Left lung (tissue), 14 donors: ENCODE measurements at places on chromosomes 1 and 21. TPM values are rescaled to one million over a fixed set of nuclear protein-coding genes. Genes with fewer than 3 reads are reported as not detected.
A peak's percentile ranks its signal among the peaks of the same experiment; 100 is the strongest.

CFAP74 gene
- 0.23 TPM for total RNA-seq

RIPPLY3 gene
- total RNA-seq: 0.13 TPM

CD34 gene
- 56.1 TPM for total RNA-seq

RAD54L gene
- total RNA-seq: 7.3 TPM

NMNAT2 gene
- total RNA-seq: 1.5 TPM

SLC30A2 gene
- 0.15 TPM for total RNA-seq

CYP4B1 gene
- 417 TPM for total RNA-seq

KLF18 gene
- not detected for total RNA-seq

- H3K36me3 ChIP-seq: no peaks in the 10 kb centered on the region
- H3K27ac ChIP-seq: no peak overlapping the region
- no peaks in the 10 kb centered on the region for H3K27me3 ChIP-seq
- no peak for DNase-seq
These were observed 290.3 kb downstream of the CHRM3 start for GRCh38 chr1:239676522-239677273.

DNA sequence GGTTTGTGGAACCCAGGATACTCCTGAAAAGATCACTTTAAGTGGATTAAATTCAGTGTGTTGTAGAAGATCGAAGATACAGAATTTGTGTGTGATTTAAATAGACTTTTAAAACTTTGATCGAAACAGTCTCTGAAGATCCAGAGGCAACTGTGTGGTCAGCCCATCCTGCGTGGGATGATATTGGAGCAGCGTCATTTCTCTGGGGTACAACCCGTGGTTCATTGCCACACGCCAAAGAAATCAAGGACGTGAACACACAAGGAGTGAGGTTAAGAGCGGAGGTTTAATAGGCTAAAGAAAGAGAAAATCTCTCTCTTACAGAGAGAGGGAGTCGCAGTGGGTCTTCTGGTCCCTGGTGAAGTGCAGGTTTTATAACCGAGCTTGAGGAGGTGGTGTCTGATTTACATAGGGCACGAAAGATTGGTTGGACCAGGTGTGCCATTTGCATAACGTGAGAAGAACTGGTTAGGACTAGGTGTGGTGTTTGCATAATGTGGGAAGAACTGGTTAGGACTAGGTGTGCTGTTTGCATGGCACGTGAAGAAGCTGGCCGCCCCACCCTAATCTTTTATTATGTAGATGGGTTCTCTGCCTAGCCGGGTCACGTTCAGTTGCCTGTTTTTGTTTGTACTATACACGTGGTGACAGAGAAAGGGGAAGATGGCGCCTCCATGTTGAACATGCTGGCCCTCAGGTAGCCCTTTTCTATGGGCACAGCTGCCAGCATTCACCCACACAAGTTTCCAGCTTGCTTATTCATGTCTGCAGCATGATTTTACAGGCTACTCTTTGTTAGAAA lies 82.3 kb downstream of the ADSS2 start:
- H3K4me1 ChIP-seq: no peaks in the 10 kb centered on the region
- H3K36me3 ChIP-seq: no peaks in the 10 kb centered on the region
- H3K27ac ChIP-seq: no peak overlapping the region
- no peaks in the 10 kb centered on the region for H3K27me3 ChIP-seq
- DNase-seq: no peak

GRCh38 chr1:228964178-228965089 lies 229.2 kb downstream of the RHOU start:
- H3K4me3 ChIP-seq: no peak overlapping the region
- no peak for DNase-seq
- peaks cover 14% of the 10 kb centered on the region for H3K4me1 ChIP-seq
- H3K27ac ChIP-seq: peak overlapping the region; percentile 29
- H3K27me3 ChIP-seq: no peaks in the 10 kb centered on the region

DNA sequence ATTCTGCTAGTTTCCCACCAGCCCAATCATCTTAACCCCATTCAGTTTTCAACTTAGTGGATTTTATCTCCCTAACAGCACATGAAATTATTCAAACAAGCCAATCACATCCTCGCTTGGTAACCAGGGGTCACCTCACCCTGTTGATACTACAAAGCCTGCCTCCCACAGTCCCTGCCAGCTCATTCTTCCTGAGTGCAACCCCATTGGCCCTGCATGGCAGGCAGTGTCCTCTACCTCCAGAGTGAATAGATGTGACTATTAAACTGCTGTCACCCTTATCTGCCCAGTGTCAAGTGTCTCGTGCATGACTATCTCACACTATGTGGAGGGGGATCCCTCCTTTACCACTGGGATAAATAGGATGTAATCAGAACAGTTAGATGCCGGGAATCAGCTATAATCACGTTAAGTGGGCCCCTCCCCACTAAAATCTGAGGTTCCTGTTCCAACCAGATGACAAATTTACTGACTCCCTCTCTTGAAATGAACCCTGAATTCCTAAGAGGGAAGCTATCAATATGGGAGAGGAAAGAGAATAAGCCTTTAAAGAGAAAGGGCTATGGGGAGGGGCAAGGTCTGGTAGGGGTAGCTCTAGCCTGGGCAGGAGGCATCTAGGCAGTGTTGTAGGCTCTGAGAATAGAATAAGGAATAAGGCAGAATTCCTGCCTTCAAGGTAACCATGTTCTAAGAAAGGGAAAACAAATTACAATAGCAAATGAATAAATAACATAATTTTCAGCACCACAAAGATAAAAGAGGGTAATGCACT lies 155.9 kb downstream of the SLC30A10 start:
- H3K27ac ChIP-seq: no peak overlapping the region
- H3K27me3 ChIP-seq: no peaks in the 10 kb centered on the region
- no peaks in the 10 kb centered on the region for H3K4me1 ChIP-seq
- DNase-seq: no peak

DNA sequence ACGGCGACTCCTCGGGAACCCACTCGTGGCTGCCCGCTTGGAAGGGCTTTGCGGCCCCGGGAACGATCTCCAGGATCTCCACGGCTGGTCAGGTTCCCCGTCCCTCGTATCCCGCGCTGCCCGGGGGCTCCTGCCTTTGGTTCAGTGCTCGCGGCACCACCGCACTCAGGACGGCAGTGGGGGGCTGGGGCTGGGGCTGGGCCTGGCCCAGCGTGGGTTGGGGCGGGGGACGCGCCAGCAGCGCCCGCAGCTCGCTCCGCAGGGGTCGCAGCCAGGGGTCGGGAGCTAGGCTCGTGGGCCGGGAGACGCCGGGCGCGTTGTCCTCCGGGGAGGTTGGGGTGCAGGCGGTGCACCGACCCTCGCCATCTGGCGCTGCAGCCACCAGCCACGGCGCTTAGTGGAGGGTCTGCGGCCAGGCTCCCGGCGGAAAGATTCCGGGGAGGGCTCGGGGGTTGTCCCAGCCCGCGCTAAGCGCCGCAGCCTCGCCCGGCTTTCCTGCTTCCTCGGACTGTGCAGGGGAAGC lies 8.9 kb downstream of the SIM2 start:
- H3K36me3 ChIP-seq: no peaks in the 10 kb centered on the region
- H3K4me1 ChIP-seq: no peaks in the 10 kb centered on the region
- DNase-seq: no peak

- H3K27me3 ChIP-seq: peaks cover 5% of the 10 kb centered on the region
- peaks cover 5% of the 10 kb centered on the region for H3K4me1 ChIP-seq
- H3K27ac ChIP-seq: no peak overlapping the region
These were observed 6.9 kb upstream of the IL22RA1 start for GRCh38 chr1:24149866-24150233.

DNA sequence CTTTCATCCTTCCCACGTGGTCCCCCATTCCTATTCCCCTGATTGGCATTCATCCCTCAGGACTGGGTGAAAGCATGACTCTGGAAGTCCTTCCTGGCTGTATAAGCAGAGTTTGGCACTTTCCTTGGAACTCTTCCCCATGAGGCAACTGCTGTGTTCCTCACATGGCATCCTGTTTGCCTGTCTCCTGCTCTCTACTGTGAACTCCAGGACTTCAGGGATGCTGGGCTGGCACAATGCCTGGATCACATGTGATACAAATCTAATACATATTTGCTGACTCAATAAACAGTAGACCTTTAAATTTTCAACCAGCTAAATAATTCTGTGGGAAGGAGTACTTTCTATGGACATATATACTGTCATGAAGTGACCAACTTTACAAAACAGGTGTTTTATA lies 46.8 kb upstream of the EDEM3 start:
- no peaks in the 10 kb centered on the region for H3K4me1 ChIP-seq
- H3K4me3 ChIP-seq: no peak overlapping the region
- DNase-seq: no peak
- no peaks in the 10 kb centered on the region for H3K36me3 ChIP-seq
- no peak overlapping the region for H3K27ac ChIP-seq
- no peaks in the 10 kb centered on the region for H3K27me3 ChIP-seq

GRCh38 chr1:234125283-234125682 lies 220.8 kb downstream of the SLC35F3 start:
- H3K4me1 ChIP-seq: no peaks in the 10 kb centered on the region
- H3K27ac ChIP-seq: no peak overlapping the region
- no peaks in the 10 kb centered on the region for H3K27me3 ChIP-seq
- no peak for DNase-seq
- H3K36me3 ChIP-seq: no peaks in the 10 kb centered on the region

GRCh38 chr1:167121375-167122120 lies 27.7 kb downstream of the STYXL2 start:
- H3K4me3 ChIP-seq: peak overlapping the region; percentile 36
- no peaks in the 10 kb centered on the region for H3K36me3 ChIP-seq
- DNase-seq: peak; percentile 51
- H3K27me3 ChIP-seq: peaks cover 26% of the 10 kb centered on the region

- peak overlapping the region; percentile 82 for H3K27ac ChIP-seq
- no peaks in the 10 kb centered on the region for H3K36me3 ChIP-seq
- no peaks in the 10 kb centered on the region for H3K4me1 ChIP-seq
- DNase-seq: no peak
These were observed 4.9 kb upstream of the COL6A2 start for GRCh38 chr21:46092811-46093667.

DNA sequence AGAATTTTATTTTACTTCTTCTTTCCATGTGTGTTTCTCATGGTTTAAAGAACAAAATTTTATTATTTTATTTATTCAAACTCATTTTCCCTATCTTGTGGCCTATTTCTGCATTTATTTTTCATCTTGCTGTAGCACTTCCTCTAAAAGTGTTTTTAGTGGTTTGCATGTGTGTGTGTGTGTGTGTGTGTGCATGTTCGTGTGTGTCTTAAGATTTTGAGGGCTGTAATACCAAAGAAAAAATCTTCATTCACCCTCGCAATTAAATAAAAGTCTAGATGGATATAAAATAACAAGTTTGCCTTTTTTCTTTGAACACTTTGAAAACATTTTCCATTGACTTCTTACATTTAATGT lies 24.6 kb upstream of the FCRL3 start:
- H3K27me3 ChIP-seq: no peaks in the 10 kb centered on the region
- no peak overlapping the region for H3K4me3 ChIP-seq
- H3K4me1 ChIP-seq: no peaks in the 10 kb centered on the region
- no peak overlapping the region for H3K27ac ChIP-seq
- DNase-seq: no peak
- no peaks in the 10 kb centered on the region for H3K36me3 ChIP-seq

- no peak overlapping the region for H3K4me3 ChIP-seq
- no peak for DNase-seq
- H3K36me3 ChIP-seq: no peaks in the 10 kb centered on the region
- H3K27me3 ChIP-seq: no peaks in the 10 kb centered on the region
These were observed 20.9 kb downstream of the LAMC1 start for GRCh38 chr1:183043872-183044854.

GRCh38 chr1:154972517-154973343 lies 1.8 kb upstream of the CKS1B start:
- H3K4me1 ChIP-seq: peaks cover 49% of the 10 kb centered on the region
- peak overlapping the region; percentile 68 for H3K4me3 ChIP-seq
- peak overlapping the region; percentile 98 for H3K27ac ChIP-seq

DNA sequence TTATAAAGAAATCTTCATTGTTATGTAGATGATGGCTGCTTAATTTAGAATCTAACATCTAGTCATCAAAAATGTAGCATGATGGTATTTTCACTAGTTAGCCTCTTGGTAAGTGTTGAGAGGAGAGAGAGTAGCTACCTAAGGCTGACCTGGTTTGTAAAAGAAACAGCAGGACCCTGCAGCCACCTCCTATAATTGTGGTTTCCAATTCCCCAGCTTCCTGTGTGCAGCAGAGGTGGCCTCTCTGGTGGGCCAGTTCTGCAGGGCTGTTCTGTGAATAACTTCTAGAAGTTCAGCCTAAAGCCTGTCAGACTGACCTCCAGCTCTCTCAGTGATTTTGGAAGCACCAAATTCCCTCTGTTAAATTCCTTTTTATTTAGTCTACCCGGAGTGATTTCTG lies 246.4 kb upstream of the LRRC7 start:
- no peak for DNase-seq
- H3K27ac ChIP-seq: no peak overlapping the region
- no peaks in the 10 kb centered on the region for H3K36me3 ChIP-seq
- H3K4me1 ChIP-seq: no peaks in the 10 kb centered on the region
- H3K27me3 ChIP-seq: no peaks in the 10 kb centered on the region

- H3K36me3 ChIP-seq: no peaks in the 10 kb centered on the region
- no peak overlapping the region for H3K4me3 ChIP-seq
- H3K4me1 ChIP-seq: no peaks in the 10 kb centered on the region
- H3K27me3 ChIP-seq: no peaks in the 10 kb centered on the region
- H3K27ac ChIP-seq: no peak overlapping the region
- no peak for DNase-seq
These were observed 226.6 kb downstream of the KCNH1 start for GRCh38 chr1:210907251-210907805.

DNA sequence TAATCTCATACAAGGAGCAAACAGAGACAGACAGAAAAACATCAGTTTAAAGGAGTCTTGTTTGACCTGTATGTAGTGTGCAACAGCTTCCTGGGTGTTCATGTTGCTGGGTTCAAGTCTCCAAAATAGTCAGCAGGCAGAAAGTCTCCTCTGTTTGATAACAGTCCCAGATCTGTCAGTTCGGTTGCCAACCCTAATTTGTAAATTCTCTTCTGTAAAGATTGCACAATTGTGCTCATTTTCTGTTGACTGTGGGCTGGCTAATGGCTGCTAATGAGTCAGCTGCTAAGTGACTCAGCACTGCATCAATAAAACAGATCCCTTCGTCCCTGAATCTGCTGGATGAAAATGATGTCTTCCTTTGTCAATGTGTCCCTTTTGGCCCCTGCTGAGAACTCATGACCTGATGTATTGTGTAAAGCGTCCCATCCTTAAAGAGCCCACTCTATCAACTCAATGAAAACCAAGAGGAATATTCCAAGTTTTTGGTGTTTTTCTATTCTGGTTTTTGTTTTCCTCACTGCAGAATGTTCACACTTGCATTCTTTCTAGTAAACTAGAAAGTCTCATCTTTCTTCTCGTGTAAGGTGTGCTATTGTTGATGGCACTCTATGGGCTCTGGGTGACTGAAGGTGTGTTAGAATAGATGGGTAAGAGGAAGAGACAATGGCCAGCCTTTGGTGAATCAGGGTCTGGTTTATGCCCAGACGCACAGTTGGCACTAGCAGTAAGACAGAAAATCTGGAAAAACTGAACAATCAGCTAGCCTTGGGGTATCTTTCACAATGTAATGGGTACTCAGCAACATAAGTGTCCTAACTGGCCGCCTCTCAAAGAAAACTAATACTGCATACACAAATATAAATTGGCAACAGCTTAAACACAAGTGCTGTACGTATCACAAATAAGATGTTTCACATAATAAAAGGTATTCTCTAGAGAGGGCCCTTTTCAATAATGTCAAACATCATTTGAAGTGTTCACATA lies 75.1 kb upstream of the SIPA1L2 start:
- no peak for DNase-seq
- H3K27me3 ChIP-seq: no peaks in the 10 kb centered on the region
- H3K27ac ChIP-seq: peak overlapping the region; percentile 81
- H3K4me3 ChIP-seq: no peak overlapping the region
